Left renal cortex interstitium (tissue), 4 donors: ENCODE measurements at places on chromosomes 12 and 14. TPM values are rescaled to one million over a fixed set of nuclear protein-coding genes. Genes with fewer than 3 reads are reported as not detected.

GRCh38 chr12:34402899-34403705, 380.8 kb downstream of the ALG10 start:
- no peak for DNase-seq

The PEBP1 gene
- 268 TPM for polyA plus RNA-seq

GRCh38 chr12:127245437-127245836, 1021.5 kb upstream of the TMEM132C start:
- no peak for DNase-seq

DNA sequence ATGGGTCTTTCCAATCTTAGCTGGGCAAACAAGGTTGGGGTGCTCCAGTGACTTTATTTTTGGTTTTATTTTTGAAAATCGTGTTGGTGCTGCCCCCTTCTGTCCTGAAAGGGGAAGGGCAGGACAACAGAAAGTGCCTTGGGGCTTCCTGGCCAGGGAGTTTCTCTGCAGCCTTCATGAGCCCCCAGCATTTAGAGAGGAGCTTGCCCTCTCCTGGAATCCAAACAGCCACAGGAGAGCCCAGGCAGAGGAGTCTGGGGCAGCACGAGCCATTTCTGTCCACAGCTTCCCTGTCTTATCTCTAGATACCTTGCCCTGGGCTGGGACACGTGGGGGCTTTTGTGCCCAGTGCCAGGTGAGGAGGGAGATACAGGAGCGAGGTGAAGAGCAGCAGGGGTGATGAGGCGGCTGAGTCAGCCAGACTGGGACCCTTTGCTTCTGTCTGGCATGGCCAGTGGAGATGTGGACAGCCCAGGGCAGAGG, 4.4 kb upstream of the C1RL start:
- no peak for DNase-seq

The LYZ gene
- 26.9 TPM for polyA plus RNA-seq

DNA sequence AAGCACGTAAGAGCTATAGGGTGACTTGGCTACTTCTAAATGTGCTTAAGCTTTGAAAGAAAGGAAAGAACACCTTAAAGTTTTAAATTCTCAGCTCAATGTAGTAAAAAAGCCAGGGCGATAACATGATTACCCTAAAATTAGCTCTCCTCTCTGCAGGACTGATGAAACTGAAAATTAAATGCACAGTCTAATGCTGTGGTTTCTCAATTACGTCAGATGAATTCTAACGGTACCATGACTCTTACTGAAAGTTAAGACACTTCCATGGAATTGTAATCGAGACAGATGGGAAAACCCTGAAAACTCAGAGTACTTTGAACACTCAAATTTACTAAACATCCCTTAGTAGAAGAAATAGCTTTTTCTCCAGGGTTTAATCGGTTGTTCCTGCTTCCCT, 25.9 kb upstream of the PRKD1 start:
- DNase-seq = no peak

The ZNF891 gene
- polyA plus RNA-seq = 9.3 TPM
